Activated CD4-positive, alpha-beta T cell treated with anti-CD3 and anti-CD28 coated beads for 36 hours (primary cell): ENCODE measurements at places on chromosomes 11 and 22. TPM values are rescaled to one million over a fixed set of nuclear protein-coding genes. Genes with fewer than 3 reads are reported as not detected.

The CNIH2 gene
- total RNA-seq: 1.6 TPM

The PRDM10 gene
- total RNA-seq: 15.4 TPM

The TMEM191C gene
- 1.0 TPM for total RNA-seq

The KDM4D gene
- total RNA-seq: 1.5 TPM

The POU2AF1 gene
- 10.0 TPM for total RNA-seq

The RTN4RL2 gene
- total RNA-seq: 0.39 TPM

The GGT5 gene
- 0.04 TPM for total RNA-seq

The LMO2 gene
- not detected for total RNA-seq

The HEPN1 gene
- not detected for total RNA-seq

The CYP2D6 gene
- total RNA-seq: 3.1 TPM

The PHOX2A gene
- total RNA-seq: not detected

The DCDC1 gene
- 0.32 TPM for total RNA-seq

The OR2AG1 gene
- not detected for total RNA-seq

The FAM227A gene
- 0.30 TPM for total RNA-seq
